NCI-H187 treated with DMSO at 0.1 percent for 48 hours (cell line): ENCODE measurements at places on chromosomes 5 and 9.

DNA sequence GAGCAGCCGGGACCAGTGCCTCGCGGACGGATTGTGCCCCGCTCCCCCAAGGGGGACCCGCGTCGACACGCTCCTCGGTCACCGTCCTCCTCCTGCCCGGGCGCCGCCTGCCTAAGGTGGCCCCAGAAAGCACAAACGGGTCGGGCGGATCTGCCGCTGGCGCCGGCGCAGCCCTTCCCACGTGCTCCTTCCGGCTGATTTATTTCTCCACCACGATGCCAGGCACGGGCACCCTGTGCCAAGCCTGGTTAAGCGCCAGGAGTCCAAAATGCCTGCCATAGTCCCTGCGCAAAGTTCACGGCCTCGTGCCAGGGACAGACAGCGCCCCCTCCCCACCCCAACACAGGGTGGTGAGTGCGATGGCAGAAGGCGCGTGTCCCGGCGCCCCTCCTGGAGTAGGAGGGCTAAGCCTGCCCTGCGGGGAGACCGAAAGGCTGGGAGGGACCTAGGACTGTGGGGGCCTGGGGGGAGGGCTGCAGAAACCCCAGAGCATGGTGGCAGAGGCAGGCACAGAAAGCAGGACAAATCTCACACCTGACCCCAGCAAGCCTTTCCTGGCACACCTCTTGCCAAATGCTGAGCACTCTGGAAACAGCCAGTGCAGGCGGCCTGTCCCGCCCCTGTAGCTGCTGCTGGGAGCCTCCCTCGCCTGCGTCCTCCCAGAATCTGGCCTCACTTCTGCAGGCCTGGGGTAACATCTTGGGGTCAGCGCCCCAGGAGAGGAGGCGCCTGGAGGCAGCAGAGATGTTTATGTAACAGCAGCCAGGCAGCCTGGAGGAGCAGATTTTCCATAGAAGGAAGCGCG lies 1.1 kb upstream of the NOTCH1 start:
- no peak for DNase-seq

GRCh38 chr5:110707260-110707844 lies 19.1 kb downstream of the TMEM232 start:
- DNase-seq, result no peak

DNA sequence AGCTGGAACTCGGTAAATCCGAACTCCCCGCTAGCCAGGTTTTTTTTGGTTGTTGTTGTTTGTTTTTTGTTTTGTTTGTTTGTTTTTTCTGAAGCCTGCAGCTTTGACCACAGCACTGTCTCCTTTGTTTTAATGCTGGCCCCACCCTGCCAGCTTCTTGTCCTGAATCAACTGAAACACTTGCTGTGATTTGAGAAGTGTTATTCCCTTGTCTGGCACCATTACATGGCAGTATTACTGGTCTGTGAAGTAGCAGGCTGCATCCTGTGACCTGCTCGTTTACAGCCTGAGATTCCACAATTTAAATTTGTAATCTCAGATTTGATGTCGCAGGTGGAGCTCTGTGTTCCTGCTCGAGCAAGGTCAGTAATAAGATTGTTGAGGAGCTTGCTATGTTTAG lies 1.4 kb upstream of the SLC36A2 start:
- DNase-seq, result no peak

GRCh38 chr9:109742776-109743348 lies 37.1 kb upstream of the PALM2AKAP2 start:
- no peak for DNase-seq
